ENCODE measurements at places on chromosomes 2 and 18.

- DNase-seq: no peak
Measured at GRCh38 chr2:104049438-104049837, 804.5 kb upstream of the POU3F3 start.

GRCh38 chr18:10332452-10332851 is 122.0 kb upstream of the APCDD1 start:
- DNase-seq: no peak

- no peak for DNase-seq
Measured at GRCh38 chr2:47490406-47490805, 87.5 kb downstream of the MSH2 start.

DNA sequence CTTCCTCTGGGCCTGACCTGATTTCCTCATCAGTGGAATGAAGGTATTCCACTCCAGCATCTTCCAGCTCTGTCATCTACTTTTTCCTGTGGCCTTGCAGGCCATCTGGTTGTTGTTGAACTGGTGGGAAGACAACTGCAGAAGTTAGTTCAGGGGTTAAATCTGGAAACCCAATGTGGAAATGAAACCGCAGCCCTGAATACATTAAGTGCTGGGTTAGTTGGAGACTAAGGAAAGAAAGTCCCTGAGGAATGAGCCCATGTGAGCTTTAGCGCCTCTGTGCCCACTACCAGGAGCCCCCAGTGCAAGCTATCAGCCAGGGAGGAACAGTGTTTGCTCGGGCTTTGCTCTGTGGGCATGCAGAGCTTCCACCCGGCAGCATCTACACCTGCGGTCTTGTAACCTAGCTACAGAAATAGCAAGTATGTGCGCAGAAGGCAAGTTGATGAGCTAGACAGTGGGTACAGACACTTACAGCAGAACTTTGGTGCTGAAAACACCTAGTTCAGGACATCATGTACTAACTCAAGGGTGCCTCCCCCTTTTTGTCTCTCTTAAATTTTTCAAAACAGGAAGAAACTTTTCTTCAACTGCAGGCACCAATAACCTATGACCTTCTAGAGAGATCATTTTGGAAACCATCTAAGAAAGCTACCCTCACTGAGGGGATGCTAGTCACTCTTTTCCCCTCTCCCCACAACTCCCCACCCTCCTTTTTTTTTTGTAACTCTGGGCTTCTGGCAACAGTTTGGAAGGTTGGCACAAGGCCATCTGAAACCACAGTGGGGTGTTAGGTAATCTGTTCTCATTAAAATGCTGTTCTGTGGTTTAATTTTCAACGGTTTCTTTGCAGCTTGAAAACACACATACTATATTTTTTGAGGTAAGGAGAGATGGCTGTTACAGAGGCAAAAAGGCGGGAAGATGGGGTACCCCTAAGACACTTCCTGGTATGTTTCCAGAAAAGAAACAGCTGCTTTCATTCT is 18.3 kb upstream of the CXCR4 start:
- DNase-seq: no peak

All from fibroblast of the aortic adventitia (primary cell).